Right kidney (tissue), 9 donors: ENCODE measurements at places on chromosomes 5 and 9.

DNA sequence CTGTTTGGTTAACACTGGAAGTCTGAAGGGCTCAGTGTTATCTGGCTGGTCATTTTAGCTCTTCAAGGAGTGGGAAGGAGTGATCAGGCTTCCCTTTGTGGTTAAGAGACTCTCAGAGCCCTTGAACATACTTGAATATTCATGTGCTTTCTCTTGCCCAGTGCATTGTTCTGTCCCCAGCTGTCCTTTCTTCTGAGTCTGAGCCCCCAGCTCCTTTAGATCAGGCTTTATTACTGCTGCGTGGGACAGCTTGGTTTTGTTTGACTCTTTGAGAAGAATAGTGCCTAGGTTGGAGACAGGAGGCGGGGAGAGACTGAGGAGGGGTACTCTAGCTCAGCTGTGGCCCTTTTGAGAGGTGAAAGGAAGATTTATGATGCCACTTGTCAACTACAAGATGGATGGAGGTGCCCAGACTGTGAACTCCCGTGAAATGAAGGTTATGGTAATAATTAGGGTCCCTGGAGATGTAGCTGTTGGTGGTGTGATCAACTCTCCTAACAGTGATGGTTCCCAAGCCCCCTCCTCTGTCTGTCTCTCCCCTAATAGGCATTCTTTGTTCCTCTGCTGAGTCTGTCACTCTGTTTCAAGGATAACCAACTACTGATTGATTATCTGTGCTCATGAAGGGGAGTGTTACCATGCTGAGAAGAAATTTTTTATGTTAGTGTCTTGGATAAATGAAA, 83.1 kb upstream of the GLRA1 start:
- no peak for DNase-seq

DNA sequence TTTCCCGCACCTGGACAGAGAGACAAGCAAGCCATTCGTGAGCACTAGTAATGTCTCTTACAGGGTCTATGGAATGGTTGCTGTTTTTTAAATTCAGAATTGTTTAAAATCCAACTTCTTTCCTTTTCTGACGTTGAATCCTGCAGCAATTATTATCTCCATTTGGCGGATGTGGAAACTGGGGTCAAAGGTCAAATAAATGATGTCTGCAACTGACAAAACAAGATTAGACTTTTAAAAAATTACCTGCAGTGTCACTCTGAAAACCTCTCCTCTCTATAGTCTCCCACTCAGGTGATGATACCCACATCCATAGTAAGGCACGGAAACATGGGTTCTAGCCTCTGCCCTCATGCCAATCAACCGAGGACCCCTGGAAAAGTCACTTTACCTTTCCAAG, 142.7 kb upstream of the SMIM23 start:
- no peak for DNase-seq

DNA sequence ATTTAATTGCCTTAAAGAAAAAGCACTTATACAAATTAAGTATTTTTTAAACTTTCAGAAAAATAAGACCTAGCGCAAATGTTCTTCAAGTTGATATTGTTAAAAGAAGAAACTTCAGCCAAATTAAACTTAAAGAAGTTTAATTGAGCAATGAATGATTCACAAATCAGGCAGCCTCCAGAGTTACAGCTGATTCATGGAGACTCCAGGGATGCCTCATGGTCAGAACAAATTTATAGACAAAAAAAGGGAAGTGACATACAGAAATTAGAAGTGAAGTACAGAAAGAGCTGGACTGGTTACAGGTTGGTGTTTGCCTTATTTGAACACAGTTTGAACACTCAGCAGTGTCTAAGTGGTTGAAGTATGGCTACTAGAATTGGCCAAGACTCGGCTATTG, 60.3 kb downstream of the CDKN2A start:
- no peak for DNase-seq

- no peak for DNase-seq
These were observed 30.1 kb downstream of the UBE2QL1 start for GRCh38 chr5:6478793-6479192.

DNA sequence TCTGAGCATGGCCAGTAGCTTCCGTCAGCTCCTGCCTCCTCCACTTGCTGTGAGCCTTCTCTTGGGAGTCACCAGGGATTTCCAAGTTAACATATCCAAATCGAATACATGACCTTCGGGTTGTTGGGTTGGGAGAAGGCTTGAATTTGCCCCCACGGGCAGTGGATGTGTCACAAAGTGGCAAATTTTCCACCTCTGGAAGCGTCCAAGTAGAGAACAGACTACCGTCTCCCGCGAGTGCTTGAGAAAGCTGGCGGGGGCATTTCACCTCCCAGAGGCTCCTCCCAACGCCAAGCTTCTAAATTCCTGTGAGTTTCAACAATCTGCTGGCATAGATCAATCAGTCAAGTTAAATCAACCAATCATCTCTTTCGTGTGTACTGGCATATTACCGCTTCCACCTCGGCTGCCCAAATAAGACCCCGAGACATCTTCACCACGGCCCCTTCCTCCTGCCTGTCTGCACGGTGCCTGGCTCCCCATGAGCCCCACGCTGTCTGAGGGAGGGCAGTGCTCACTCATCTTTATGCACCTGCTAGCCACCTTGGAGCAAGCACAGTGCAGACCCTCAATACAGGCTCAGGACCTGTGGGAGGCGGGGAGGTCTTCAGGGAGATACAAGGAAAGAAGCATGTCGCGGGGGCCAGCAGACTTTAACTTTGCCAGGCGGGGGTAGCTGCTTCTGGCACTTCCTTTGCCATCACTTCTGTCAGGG, 79.1 kb downstream of the MRPL36 start:
- no peak for DNase-seq

DNA sequence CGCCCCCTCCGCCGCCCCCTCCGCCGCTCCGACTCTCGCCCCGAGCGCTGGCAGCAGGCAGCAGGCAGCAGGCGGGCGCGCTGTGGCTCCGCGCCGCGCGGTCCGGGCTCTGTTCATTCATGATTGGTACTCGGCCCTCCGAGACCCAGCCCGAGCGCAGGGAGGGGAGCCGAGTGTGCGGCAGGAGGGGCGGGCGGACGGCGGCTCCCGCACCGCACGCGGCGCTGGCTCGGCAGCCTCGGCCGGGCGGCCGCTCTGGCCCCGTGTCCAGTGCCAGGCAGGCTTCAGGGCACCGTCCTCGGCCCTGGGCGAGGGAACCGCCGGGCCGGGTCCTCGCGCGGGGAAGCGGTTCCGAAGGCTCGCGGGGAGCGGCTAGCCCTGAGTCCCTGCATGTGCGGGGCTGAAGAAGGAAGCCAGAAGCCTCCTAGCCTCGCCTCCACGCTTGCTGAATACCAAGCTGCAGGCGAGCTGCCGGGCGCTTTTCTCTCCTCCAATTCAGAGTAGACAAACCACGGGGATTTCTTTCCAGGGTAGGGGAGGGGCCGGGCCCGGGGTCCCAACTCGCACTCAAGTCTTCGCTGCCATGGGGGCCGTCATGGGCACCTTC, at the start of gene KCNIP1:
Gene KCNIP1 (plus strand): TSS at position 31 of the 607 bp plus-strand sequence.
- peak; percentile 82 for DNase-seq

GRCh38 chr9:92808726-92809451, 44.3 kb upstream of the BICD2 start:
- DNase-seq, result peak; percentile 78

- no peak for DNase-seq
These were observed 334.8 kb downstream of the TRIM32 start for GRCh38 chr9:117021906-117022305.

DNA sequence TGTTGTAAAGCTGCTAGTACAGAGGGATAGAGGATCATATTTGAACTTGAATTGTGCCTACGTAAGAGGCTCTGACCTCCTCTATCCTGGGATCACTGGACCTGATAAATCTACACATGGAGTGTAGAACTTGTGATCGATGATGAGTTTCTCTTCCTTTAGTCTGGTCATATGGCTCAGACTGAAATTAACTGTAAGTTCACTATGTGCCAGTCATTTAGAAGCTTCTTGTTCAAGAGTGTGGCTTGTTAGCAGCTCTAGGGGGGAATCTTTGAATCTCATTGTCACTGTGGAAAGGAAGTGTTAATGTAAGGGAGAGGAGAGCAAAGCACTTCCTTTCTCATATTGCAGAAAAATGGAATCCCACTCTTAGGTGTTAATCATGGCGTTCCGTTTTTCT, 12.1 kb downstream of the ZBTB34 start:
- DNase-seq, result no peak

- DNase-seq, result no peak
These were observed 485.7 kb upstream of the EDIL3 start for GRCh38 chr5:84870369-84870768.

GRCh38 chr5:163459462-163459818, 462 bp downstream of the NUDCD2 start:
- DNase-seq, result no peak

GRCh38 chr9:114450833-114451706, 54.2 kb downstream of the WHRN start:
- DNase-seq, result no peak

DNA sequence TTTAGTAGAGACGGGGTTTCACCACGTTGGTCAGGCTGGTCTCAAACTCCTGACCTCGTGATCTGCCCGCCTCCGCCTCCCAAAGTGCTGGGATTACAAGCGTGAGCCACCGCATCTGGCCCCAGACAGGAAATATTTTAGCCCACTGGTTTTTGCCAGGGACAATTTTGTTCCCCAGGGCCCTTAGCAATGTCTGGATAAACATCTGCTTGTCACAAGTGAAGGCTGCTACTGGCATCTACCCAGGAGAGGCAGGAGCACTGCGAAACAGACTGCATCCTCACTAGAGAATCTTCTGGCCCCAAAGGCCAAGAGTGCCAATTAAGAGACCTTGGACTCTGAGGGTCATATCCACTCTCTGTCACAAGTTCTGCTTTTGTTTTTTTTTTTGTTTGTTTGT, 2.4 kb upstream of the TPRN start:
- DNase-seq, result no peak

- no peak for DNase-seq
These were observed 29.5 kb downstream of the CCNH start for GRCh38 chr5:87383216-87383615.

DNA sequence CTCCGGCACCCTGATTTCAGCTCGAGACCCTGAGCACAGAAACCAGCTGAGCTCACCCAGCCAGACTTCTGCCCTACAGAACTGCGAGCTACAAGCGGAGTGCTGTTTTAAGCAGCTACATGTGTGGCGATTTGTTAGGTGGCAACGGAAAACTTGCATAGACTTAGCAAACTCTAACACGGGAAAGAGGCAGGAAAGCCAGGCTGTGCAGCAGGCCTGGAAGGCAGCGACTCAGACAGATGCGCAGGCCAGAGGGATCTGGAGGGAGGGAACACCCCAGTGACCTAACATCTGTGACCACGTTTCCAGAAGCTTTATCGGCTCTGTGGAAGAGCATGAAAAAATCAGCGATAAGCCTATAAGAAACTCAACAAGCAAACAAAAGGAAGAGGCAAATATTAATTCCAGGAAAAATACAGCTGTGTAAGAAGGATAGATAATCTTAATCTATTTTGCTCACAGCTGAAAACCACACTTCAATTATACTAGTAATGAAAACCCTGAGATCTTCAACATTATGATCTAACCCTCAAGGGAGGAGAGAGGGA, 11.0 kb downstream of the UBAC1 start:
- DNase-seq, result no peak

- DNase-seq, result no peak
These were observed 350.4 kb downstream of the OSTF1 start for GRCh38 chr9:75438716-75439115.

- DNase-seq, result no peak
These were observed 12.5 kb downstream of the ERCC6L2 start for GRCh38 chr9:95887926-95888497.

DNA sequence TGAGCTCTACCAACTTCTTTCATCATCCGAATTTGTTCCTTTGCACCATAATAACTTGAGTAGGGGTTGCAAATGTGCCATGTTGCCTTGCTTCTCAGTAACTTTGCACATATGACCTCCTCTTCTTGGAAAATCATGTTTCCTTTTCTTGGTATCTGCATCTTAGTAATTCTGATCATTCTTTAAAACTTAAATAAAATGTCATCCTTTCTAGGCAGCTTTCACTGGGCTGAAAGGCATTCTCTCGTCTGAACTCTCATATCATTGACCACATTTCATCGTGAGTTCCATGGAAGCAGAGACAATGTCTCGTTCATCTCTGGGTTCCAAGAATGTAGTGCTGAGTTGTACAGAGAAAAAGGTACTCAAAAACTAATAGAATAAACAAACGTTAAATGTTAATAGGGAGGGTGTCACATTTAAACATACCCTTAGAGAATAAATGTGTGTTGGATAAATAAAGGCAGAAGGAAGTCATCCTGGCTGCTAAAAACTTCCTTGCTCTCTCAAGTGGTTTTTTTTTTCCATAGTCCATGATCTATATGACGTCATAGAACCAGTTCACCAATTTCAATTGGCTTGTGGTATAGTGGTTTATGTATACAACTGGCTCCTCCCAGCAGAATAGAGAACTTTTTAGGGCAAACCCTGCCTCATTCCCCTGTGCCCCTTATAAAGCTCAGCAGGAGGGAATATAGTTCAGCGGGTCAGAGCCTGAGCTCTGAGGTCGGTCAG, 218.1 kb upstream of the TRIM32 start:
- DNase-seq, result no peak

DNA sequence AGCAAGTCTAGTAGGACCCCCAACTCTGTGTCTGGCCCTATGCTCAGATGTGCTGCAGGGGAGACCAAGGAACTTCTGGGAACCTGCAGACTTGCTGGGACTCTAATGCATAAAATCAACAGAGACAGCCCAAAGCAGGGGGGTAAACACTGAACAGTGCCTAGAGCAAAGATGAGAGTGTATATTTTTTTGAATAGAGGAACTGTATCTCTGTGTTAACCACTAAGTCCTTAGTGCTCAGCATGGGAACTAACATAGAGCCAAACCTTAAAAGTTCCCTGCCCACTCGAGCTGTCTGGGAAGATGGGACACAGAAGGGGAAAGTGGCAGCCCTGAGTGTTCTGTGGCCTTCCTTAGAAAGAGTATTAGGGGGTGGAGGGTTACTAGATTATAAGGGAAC, 51.9 kb downstream of the C5orf15 start:
- DNase-seq, result no peak

DNA sequence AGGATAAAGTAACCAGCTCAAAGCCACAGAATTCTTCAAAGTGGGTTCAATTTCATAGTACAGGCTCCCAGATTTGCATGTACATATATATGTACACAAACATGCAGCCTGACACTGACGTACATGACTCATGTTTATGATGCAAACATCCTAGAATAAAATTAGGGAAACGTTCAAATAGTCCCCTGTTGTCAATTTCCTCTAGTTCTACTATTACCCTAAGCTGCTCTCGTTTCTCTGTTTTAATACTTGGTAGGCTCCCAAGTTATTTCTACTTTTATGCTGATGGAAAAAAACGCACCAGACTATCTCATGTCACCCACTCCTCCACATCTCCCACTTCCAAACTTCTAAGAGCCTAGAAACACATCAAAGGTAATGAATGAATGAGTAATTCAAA, 229.7 kb downstream of the EPB41L4A start:
- DNase-seq, result no peak
